ENCODE measurements at places on chromosomes 7 and 10.

DNA sequence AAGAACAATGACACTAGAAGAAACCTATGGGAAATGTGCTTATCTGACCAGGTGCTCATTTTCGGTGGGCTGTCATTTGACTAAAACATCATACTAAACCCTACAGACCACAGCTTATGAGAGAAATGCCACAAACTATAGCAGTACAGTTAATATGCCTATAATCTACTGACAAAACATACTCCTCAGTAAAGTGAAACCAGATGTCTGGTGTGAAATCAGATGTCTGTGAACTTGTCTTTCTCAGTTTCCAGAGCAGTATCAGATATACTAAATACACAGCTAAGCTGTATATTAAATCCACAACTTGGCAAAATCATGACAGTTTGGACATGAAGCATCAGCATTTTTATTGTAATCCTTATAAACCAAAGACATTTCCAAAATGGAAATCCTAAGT lies 3.3 kb downstream of the IMMP2L start:
- DNase-seq: no peak

DNA sequence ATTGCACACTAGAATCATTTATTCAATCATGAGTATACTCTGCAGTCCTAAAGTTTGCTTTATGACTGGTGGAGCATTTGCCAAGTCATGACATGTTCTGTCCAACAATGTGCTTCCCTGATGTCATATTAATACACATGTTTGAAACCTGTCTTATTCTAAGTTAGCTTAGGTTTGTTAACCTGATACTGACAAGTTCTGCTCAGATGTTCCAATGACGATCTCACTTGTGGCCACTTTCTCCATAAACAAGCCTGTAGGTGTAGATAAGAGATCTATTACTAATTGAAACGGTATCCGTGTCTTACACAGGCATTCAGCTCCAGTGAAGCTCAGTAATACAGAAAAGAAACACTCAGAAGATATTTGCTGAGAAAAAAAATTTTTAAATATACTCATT lies 64.9 kb downstream of the GPR37 start:
- no peak for DNase-seq

GRCh38 chr7:15783987-15784693 lies 97.7 kb upstream of the MEOX2 start:
- DNase-seq: no peak

DNA sequence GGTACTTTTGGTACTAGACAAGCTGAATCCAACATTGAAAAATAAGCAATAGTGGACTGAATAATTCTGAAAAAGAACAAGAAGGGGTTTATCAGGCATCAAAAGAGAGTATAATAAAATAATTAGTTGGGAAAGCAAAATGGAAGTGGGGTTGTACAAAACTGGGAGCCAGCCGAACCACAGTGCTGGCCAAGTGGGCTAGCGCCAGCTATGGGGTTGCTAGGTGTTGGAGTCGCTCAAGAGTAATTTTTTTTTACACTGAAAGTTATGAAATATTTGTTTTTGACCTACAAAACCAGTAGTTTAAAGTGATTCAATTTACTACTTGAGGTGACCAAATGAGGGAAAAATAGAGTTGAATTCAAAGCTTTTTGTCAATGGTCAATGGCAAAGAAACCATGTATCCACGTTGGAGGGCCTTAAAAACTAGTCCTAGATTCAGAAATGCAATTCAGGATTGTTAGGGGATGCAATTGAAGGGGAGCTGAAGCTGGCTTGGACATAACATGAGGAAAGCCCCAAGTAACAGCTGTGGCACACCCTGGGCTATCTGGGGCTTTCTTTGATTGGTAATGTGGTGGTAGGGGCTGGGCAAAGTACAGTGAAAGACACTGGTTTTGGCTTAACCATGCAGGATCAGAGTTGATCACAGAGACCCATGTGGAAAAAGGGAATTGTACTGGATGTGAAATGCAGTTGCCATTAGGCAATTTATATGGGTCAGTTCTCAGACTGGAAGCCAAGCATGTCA lies 28.3 kb upstream of the MSMB start:
- no peak for DNase-seq

DNA sequence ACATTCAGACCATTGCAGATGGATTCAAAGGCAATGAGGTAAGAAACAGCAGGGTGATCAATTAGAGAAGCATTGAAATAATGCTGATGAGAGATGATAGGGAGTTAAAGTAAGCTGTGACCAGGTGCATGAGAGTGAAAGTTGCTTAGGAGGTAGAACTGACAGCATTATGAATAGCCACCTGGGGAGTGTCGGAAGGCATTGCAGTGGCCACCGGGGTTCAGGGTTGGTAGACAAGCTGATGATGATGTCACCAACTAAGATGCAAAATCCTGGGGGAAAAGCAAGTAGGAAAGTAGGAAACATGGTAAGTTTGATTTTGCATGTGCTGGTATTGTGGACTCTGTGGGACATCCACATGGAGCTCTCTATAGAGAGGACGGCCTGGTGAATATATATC lies 211.9 kb upstream of the ETV1 start:
- DNase-seq: no peak

DNA sequence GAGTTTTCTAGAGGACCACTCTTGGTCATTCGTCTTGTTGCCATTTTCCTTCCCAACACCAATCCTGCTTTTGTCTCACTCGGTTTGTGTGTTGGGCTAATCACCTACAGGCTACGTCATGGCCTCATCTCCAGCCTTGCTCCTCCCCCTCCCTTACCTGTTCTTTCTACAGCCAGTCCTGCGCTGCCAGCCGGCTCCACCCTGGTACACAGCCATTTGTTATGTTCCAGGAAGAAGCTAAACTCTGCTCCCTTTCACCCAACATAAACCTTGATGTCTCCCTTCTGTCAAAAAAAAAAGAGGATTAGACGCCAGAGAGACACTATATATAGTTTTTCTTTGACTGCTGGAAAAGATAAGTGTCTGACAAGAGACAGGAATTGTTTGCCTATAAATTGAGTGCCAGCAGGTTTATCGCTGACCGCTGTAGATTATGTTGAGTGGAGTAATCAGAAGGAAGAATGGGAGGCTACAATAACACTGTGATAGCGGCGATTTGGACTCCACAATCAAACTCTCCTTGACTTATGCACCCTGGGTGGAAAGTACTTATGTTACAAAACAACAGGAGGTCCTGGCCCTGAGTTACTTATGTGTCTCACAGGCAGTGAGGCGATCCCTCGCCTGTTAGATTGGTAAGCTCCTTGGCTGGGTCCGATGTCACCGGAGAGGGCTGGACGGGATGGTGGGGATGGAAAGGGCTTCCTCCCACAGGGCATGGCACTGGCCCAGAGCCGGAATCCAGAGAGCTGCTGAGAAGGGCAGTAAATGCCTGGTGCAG lies 171.3 kb upstream of the BMPER start:
- DNase-seq: no peak

DNA sequence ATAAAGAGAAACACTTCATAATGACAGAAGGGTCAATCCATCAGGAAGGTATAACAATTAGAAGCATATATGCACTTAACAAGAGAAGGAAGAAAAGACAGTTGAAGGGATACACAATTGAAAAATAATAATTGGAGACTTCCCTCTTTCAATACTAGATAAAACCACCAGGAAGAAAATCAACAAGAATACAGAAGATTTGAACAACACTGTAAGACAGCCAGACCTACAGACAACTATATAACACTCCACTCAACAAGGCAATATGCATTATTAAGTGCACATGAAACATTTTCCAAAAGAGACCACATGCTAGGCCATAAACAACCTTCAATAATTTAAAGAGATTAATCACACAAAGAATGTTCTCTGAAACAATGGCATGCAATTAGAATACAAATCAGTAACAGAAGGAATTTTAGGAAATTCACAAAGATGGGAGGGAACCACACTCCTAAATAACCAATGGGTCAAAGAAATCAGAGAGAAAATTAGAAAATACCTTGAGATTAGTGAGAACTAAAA lies 35.1 kb downstream of the ZNF438 start:
- no peak for DNase-seq

DNA sequence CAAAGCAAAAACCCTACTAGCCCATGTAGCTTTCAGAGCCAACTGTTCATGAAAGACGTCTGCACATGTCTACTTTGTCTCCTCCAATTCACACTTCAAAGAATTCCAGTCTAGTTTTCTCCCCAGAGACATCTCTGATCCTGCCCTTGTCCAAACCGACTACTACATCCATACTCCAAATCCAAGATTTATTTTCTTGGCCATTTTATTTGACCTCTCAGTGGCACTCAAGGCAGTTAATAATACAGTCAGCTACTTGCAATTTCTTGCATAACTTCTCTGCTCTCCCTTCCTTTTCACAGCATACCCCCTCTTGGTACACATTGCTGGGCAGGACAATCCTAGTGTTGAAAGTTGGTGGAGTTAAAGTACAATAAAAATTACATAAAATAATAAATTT lies 170.9 kb upstream of the INHBA start:
- DNase-seq: no peak

- peak; percentile 78 for DNase-seq
Observed at GRCh38 chr7:27188386-27189294, 3.6 kb upstream of the HOXA11 start.

DNA sequence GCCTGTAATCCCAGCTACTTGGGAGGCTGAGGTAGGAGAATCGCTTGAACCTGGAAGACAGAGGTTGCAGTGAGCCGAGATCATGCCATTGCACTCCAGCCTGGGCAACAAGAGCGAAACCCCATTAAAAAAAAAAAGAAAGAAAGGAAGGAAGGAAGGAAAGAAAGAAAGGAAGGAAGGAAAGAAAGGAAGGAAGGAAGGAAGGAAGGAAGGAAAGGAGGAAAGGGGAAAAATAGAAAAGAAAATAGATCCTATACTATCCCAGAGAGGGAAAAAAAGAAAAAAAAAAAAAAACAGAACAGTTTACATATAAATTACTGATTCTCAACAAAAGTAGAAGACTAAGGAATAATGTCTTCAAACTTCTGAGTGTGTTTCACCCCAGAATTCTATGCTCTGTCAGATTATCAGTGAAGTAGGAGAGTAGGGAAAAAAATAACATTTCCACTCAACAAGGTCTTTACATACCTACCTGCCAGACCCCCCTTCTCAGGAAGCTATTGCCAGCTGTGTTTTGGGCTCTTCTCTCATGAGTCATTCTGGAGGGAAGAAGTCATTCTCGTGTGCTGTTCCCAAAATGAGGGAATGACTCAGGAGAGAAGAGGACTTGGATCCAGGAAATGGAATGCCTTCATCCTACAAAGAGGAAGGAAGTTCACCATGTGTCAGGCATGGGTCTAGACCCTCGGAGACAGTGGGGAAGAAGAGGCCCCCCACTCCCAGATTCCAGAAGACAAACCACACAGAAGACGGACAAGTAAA lies 20.9 kb downstream of the RGS10 start:
- DNase-seq: no peak

GRCh38 chr10:86017841-86018734 lies 348.5 kb downstream of the GRID1 start:
- DNase-seq: no peak

DNA sequence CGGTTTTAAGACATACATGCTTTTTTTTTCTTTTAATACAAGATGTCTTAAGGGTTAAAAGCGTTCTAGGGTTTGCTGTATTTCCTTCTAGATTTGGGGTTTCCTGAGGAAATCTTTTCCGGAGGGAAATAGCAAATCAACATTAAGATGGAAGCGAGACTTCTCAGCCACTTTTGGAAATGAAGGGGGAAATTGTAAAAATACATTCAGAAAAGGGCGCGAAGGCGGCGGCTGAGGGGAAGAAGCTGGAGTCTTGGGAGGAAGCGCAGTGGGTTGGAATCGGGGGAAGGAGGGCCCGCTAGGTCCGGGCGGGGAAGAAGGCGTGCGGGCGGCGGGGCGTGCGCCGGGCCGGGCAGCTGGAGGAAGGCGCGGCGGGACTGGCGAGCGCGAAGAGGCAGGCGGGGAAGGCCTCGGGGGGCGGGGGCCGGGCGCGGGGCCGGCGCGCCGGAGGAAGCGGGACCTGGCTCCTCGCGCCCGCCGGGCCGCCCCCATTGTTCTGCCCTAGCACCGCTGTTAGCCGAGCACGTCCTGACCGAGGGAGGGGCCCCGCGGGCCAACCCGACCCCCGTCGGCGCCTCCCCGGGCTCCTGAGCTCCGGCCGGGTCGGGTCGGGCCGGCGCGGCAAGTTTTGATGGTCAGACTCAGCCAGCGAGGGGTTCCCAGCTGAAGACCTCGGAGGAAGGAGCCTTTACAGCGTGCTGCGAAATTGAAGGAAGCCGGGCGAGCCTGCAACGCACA lies 1.5 kb upstream of the SKIDA1 start:
- DNase-seq: no peak

DNA sequence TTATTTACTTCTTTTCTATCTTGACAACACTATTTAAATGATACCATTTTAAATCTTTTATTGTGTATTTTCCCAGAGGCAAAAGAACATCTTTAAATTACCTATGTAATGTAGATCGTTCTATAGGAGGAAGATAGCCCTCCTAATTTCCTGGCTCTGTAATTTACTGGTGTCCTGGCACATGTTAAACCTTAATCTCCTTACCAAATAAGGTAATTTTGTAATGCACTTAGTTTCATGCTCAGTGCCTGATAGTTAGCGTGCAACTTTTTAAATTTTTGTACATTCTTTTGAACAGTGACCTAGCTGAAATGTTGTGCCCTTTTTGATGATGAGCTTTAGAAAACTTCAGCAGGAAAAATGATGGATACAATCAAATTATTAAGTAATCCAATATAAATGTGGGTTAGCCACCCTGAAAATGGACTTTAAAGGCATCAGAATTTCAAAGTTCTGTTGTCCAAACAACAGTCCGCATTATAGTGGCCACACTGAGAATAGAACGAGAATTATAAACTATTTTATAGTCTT lies 81.4 kb downstream of the ABCB5 start:
- DNase-seq: no peak

GRCh38 chr10:102414749-102415148 lies 3.8 kb downstream of the PSD start:
- DNase-seq: no peak

GRCh38 chr10:101161494-101162299 lies 30.6 kb downstream of the TLX1 start:
- DNase-seq: peak; percentile 80
